ENCODE measurements at places on chromosomes 13 and 19.

DNA sequence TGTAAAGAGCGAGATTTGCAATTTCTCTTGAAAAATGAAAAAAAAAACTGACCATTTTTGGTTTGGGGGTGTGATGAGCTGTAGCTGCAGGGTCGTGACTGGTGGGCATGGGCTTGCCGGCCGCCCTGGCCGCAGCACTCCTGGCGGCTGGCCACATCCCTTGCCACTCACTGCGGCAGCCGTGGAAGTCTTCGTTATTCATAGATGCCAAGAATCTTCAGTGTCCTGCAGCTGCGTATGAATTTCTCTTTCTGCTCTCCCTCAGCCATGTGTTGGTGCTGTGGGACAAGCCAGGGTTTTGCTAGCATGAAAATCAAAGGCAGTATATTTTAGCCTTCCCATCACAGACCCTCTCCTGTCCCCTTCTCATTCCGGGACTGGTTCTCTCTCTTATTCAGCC, 151.7 kb upstream of the TSHZ3 start:
- DNase-seq = no peak

GRCh38 chr19:51822946-51823345, 28.0 kb downstream of the FPR3 start:
- DNase-seq = no peak

DNA sequence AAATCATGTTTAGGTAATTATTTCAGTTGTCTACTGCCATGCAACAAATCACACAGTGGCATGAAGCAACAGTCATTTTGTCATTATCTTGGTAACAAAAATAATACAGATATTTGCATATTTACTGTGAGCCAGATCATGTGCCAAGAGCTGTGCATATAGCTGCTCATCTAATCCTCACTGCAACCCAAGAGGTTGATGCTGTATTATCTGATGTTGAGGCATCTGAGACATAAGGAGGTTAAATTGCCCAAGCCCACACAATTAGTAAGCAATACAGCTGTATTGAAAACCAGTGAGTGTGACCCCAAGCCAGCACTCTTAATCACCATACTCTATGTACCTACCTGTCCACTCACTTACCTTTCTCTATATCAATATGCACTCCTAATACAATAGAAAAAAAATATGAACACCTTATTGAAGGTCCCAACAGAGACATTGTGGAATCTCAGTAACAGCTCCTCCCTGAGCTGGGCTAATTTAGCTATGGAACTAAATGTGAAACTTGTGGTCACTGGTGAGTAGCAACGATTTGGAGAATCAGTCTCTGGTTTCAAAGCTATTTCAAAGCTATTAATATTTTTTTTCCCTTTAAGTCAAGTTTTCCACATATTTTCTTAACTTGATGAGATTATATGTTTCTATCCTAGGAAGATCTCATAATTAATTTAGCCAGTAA, 185.2 kb downstream of the KLF12 start:
- no peak for DNase-seq

DNA sequence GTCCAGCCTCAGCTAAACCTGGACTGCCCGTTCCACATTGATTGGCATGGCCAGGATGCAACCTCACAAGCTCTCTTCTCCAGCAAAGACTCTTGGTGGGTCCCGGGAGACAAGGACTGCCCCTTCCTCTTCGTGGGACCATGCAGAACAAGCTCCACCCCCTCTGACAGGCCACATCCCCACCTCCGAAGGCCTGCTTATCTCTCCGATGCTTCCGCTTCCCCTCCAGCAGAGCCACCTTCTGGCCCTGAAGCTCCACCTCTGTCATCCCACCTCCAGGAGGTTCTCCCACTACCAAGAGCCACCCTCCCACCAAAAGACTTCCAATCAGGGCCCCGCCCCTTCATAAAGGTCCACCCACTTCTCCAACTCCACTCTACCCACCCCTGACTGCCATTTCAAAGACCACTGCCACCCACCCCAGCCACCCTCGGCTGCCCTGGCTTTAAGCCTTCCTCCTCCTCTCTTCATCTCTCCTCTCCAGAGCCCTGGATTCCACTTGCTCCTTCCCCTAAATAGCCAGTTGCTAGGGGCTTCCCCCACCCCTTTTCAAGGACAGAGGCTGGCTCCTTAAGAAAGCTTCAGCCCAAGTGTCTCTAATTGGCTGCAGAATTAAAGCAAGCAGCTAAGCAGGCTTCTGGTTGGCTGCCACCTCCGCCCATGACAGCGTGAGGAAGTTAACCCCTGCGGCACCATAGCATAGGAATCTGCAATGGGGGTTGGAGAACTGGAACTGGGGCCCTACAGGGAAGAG, 9.9 kb downstream of the LRFN1 start:
- no peak for DNase-seq

DNA sequence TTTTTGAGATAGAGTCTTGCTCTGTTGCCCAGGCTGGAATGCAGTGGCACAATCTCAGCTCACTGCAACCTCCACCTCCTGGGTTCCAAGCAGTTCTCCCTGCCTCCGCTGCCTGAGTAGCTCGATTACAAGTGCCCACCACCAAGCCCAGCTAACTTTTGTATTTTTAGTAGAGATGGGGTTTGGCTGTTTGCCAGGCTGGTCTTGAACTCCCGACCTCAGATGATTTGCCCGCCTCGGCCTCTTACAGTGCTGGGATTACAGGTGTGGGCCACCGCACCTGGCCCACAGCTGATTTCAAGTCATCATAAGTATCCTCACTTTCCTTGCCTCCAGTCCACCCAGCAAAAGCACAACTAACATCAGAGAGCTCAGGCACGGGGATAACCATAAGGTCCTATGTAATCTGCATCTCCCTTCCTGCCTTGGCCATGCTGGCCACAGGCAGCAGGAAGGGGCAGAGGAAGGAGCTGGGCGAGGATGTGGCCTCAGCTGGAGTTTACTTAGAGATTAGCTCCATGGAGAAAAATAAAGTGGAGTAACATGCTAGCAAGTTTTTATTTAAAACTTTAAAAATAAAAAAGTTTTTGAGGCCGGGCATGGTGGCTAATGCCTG, 22.9 kb upstream of the ADGRE1 start:
- no peak for DNase-seq

- no peak for DNase-seq
Measured at GRCh38 chr13:59744747-59745391, 418.9 kb downstream of the DIAPH3 start.

DNA sequence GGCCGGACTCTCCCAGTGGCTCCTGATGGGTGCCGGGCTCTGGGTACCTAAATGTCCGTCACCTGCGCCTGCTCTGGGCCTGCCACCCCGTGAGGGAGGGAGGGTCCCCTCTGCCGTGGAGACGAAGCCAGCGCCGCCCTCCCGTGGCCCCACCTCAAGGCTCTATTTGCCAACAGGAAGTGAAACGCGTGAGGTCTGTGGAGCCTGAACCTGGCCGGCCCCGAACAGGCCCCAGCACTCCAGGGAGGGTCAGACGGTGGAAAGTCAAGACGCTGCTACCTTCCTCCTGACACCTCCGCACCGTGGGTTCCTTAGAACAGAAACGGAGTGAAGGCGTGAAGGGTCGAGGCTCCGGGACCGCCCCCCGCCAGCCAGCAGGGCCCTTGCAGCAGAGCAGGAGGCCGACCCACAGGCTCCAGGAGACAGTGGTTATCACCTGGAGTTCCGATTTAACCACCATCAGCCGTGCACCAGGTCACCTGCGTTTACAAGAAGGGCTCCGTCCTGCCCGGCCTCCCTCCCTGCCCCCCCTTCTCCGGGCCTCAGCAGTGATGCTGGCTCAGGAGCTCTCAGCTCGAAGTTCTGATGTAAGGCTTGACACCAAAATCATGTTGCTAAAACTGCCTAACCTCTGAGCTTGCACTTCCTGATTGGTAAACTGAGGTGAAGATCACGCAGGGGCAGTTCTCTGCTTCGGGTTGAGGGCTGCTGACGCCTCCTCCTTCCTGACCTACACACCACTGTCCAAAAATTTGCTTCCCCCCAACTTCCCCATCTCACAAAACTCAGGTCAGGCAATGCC, 50.9 kb upstream of the C13orf46 start:
- DNase-seq = no peak

Measured in left ventricle myocardium inferior (tissue), 1 donor.